ENCODE measurements at places on chromosomes 13 and 19. TPM values are rescaled to one million over a fixed set of nuclear protein-coding genes. Genes with fewer than 3 reads are reported as not detected.

GRCh38 chr19:19741184-19741583, 8.3 kb upstream of the ZNF14 start:
- no peaks in the 10 kb centered on the region for H3K4me1 ChIP-seq
- H3K27me3 ChIP-seq, result no peaks in the 10 kb centered on the region
- H3K4me3 ChIP-seq, result no peak overlapping the region

GRCh38 chr19:51123381-51123800, 1.3 kb upstream of the SIGLEC9 start:
- H3K4me1 ChIP-seq, result peaks cover 83% of the 10 kb centered on the region
- peak; percentile 68 for DNase-seq
- H3K4me3 ChIP-seq, result peak overlapping the region; percentile 77
- H3K36me3 ChIP-seq, result no peaks in the 10 kb centered on the region
- H3K27ac ChIP-seq, result peak overlapping the region; percentile 5

- peaks cover 55% of the 10 kb centered on the region for H3K27me3 ChIP-seq
- H3K36me3 ChIP-seq, result no peaks in the 10 kb centered on the region
Observed at GRCh38 chr13:110126391-110126961, 180.5 kb downstream of the COL4A1 start.

DNA sequence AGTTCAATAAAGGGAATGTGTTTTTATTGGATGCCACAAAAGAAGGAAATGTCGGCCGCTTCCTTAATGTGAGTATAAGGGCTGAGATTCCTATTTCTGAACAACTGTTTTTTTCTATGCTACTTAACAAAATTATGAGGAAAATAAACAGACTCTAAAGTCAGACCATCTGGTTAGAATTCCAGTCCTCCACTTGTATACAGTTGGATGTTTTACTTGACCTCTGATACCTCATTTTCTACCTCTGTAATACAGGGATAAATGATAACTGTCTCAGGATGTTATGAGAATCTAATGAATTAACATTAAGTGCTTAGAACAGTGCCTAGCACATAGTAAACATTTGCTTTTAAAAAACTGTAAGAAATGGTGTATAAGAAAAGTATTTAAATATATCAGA, 7.2 kb upstream of the PHF11 start:
- no peak overlapping the region for H3K4me3 ChIP-seq
- no peaks in the 10 kb centered on the region for H3K4me1 ChIP-seq
- no peaks in the 10 kb centered on the region for H3K27me3 ChIP-seq

- H3K27me3 ChIP-seq, result peaks cover 12% of the 10 kb centered on the region
- no peaks in the 10 kb centered on the region for H3K36me3 ChIP-seq
- no peak overlapping the region for H3K4me3 ChIP-seq
- DNase-seq, result no peak
Observed at GRCh38 chr13:30863231-30863630, 42.8 kb upstream of the MEDAG start.

DNA sequence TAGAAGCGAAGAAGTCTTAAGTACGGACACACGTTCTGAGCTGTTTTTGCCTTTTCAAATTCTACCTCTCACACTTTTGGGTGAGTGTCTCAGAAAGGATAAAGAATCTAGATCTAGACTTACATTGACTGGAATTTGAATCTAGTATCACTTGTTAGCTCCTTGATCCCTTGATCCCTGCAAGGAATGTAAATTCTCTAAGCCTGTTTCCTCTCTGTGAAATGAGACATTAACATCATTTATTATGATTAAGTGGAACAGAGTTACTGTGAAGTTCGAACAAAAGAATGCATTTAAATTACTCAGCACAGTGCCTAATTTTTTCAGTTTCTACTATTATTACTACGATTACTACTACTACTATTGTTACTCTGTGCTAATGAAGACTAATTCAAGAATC, 86.6 kb upstream of the POSTN start:
- H3K27me3 ChIP-seq, result no peaks in the 10 kb centered on the region
- no peaks in the 10 kb centered on the region for H3K4me1 ChIP-seq
- H3K4me3 ChIP-seq, result no peak overlapping the region
- H3K36me3 ChIP-seq, result no peaks in the 10 kb centered on the region

DNA sequence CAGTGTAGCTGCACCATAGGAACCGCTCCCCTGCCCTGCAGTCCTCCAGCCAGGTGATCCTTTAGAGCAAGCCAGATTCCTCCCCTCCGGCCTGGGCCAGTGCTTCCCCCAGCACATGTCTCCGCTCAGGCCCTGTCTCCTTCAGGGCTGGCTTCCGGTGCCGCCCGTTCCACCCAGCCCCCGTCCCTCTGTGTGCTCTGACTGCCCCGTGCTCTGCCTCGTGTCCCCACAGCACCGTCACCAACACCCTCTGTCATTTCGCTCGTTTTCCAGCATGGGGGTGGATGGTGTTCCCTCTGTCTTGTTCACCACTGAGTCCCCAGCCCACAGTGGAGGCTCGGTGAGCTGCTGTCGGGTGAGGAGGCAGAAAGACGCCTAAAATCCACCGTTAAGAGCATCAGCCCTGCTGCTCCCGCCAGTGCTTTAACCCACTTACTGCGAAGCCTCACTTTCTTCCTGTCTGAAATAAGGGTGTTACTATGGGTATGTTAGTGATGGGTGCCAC, 54.5 kb downstream of the TSSK6 start:
- peak overlapping the region; percentile 87 for H3K4me3 ChIP-seq
- peaks cover 6% of the 10 kb centered on the region for H3K36me3 ChIP-seq
- peak; percentile 71 for DNase-seq
- peaks cover 85% of the 10 kb centered on the region for H3K4me1 ChIP-seq
- H3K27me3 ChIP-seq, result no peaks in the 10 kb centered on the region

DNA sequence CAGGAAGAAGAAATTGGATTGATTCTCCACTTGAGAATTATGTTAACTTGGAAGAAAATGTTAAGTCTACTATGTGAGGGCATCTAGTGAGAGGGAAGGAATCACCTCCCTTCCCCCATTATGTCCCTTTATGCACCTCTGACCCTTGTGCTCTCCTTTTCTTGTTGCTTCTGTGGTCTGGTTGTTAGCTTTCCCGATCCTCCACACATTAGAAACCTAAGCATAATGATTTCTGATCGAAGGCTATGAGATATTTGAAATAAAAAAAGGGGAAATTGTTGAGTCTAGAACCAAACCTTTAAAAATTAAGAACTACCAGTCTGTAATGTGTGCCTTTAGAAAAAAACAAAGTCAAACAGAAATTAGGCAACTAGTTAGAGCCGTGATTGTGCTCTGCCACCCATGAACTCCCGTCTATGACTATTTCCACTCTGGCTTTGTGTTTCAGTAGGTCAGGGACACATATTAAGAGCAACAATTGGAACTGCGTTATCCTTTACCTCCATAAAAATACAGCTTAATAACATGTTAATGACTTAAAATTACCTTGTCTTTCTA, 463 bp upstream of the GPC6 start:
- DNase-seq, result no peak
- peaks cover 54% of the 10 kb centered on the region for H3K27me3 ChIP-seq
- H3K36me3 ChIP-seq, result peaks cover 10% of the 10 kb centered on the region
- peaks cover 4% of the 10 kb centered on the region for H3K4me1 ChIP-seq

The FXYD3 gene
- total RNA-seq, result not detected

All from activated T-cell treated with anti-CD3 and anti-CD28 coated beads, Interleukin-2, amount 50 U/mL, for 72 hours (primary cell).